ENCODE measurements at places on chromosomes 2 and 18. TPM values are rescaled to one million over a fixed set of nuclear protein-coding genes. Genes with fewer than 3 reads are reported as not detected.

The ADRA2B gene
- total RNA-seq, result 0.09 TPM

The ITGB1BP1 gene
- total RNA-seq, result 33.7 TPM

The MAP3K19 gene
- total RNA-seq, result not detected

The ZAP70 gene
- total RNA-seq, result not detected

The ABCB11 gene
- total RNA-seq, result not detected

The RMND5A gene
- 20.8 TPM for total RNA-seq

The C1GALT1C1L gene
- total RNA-seq, result 0.57 TPM

The KATNAL2 gene
- total RNA-seq, result 3.6 TPM

The PARD3B gene
- 19.1 TPM for total RNA-seq

The FLACC1 gene
- 0.74 TPM for total RNA-seq

The MAPRE3 gene
- 3.1 TPM for total RNA-seq

The MORN2 gene
- 19.1 TPM for total RNA-seq

The BUB1 gene
- 4.8 TPM for total RNA-seq

The IL18RAP gene
- not detected for total RNA-seq

The CNTNAP5 gene
- total RNA-seq, result not detected

The ALPG gene
- total RNA-seq, result not detected

The DNER gene
- total RNA-seq, result 0.83 TPM

The IL37 gene
- total RNA-seq, result not detected

The GCKR gene
- 0.14 TPM for total RNA-seq

The GPR75 gene
- total RNA-seq, result 0.71 TPM

The CCT7 gene
- 317 TPM for total RNA-seq

The CIDEA gene
- total RNA-seq, result not detected

The CASP10 gene
- total RNA-seq, result 6.4 TPM

The UGT1A10 gene
- 0.83 TPM for total RNA-seq

The CYP26B1 gene
- total RNA-seq, result 0.14 TPM

The KCNS3 gene
- total RNA-seq, result 0.43 TPM

The ITGA4 gene
- total RNA-seq, result 18.3 TPM

The ALLC gene
- not detected for total RNA-seq

The GATA6 gene
- 28.6 TPM for total RNA-seq

The GPR55 gene
- not detected for total RNA-seq

All from smooth muscle cell of bladder (primary cell).